Ammon's horn (tissue), 1 donor: ENCODE measurements at places on chromosomes 4 and X.
A peak's percentile ranks its signal among the peaks of the same experiment; 100 is the strongest.

- DNase-seq: no peak
Measured at GRCh38 chr4:24126776-24127175, 236.9 kb upstream of the PPARGC1A start.

GRCh38 chrX:400258-400657 lies 13.6 kb upstream of the PPP2R3B start:
- DNase-seq: no peak

GRCh38 chrX:137171626-137172025 lies 137.8 kb upstream of the GPR101 start:
- no peak for DNase-seq

DNA sequence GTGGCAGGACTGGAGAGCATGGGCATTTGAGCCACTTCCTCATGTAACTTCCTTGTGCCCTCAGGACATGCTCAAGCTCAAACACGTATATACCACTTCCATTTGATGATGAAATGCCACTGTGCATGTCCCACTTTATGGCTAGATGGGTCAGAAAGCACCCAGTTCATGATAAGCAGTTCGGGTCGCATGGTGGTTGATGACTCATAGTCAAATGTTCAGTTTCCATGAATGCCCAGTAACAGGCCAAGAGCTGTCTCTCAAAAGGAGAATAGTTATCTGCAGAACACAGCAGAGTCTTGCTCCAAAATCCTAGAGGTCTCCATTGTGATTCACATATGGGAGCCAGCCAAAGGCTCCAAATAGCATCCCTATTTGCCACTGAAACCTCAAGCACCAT lies 48.9 kb upstream of the SPIN3 start:
- no peak for DNase-seq

DNA sequence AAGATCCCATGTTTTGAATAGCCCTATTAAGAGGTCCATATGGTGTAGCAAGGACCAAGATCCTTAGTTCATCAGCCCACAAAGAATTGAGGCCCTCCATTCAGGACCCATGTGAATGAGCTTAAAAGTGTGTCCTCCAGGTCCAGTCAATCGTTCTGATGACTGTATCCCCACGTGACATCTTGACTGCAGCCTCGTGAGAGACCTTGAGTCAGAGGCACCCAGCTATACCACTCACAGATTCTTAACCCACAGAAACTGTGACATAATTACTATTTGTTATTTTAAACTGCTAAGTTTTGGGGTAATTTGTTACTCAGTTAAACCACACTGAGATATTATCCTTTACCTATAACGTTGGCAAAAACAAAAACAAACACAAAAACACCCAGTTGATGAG lies 62.4 kb downstream of the ZNF182 start:
- no peak for DNase-seq

- DNase-seq: no peak
Measured at GRCh38 chrX:39409246-39409917, 608.1 kb downstream of the MID1IP1 start.

GRCh38 chrX:49273181-49273727 lies 3.7 kb downstream of the PPP1R3F start:
- no peak for DNase-seq

GRCh38 chr4:128470492-128471053 lies 183.0 kb upstream of the PGRMC2 start:
- no peak for DNase-seq

GRCh38 chrX:56729152-56729850 lies at the start of gene NBDY:
TSS of gene NBDY (plus strand) at chrX:56729243. CDS start at chrX:56729354, 111 bp downstream.
- peak; percentile 71 for DNase-seq

- DNase-seq: no peak
Measured at GRCh38 chr4:79650794-79651431, 242.9 kb upstream of the GK2 start.

DNA sequence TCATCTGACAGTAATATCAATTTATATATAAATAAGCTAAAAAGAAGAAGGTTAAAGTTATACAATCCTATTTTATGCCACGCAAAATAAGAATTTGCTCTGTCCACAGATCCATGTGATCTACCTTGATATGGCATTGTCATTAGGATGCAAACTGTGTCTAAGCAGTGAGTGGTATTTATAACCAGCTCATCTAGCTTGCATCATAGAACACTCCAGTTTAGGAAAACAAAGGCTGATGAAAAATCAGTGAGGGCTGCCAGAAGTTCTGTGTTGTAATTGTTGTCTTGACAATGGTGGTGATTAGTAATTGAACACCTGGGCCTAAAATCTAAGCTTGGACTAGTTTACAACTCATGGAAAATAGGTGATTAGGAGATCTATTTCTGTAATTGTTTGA lies 111.0 kb downstream of the CPE start:
- peak; percentile 40 for DNase-seq

DNA sequence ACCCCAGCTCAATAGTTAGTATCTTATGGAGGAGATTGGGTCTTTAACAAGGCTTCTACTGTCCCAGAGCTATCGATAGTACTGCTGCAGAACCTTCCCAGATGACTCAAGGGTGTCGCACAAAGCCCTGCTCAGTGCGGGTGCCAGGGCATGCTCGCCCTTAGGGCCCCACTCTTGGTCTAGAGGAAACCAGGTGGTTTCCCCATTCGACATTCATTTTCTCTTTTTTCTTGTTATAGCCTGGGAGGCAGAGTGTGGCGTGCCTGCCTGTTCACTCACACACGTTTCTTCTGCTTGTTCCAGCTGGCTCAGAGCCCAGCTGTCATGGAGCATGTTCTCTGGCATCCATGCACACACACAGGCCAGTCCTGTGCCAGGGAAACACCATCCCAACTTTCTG lies 144.5 kb downstream of the SMIM20 start:
- no peak for DNase-seq

- no peak for DNase-seq
Measured at GRCh38 chr4:121477480-121477879, 96.7 kb upstream of the QRFPR start.

DNA sequence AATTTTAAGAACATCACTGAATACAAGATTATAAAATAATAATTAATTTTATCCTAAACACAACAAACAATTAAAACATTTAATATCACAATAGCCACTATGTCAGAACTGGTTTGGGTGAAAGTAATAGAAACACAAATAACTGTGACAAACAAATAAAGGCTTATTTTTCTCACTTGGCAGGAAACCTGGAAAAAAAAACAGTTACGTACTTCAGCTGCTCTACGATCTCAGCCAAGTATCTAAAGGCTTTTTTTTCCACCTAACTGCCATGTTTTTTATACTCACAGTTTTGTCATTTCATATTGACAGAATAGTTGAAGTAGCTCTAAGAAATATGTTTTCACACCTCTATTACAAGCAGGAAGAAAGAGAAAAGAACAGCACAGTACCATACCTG lies 284.8 kb upstream of the INTU start:
- DNase-seq: no peak

DNA sequence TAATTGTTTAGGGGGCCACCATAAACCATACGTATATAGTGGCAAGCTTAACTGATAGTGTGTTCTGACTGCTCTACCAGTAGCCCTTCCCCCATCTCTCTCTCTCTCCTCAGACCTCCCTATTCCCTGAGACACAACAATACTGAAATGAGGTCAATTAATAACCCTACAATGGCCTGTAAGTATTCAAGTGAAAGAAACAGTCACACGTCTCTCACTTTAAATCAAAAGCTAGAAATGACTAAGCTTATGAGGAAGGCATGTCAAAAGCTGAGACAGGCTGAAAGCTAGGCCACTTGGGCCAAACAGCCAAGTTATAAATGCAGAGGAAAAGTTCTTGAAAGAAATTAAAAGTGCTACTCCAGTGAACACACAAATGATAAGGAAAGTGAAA lies 78.0 kb downstream of the PRDM5 start:
- no peak for DNase-seq

- DNase-seq: no peak
Measured at GRCh38 chrX:102959471-102959870, 22.4 kb downstream of the RAB40AL start.

DNA sequence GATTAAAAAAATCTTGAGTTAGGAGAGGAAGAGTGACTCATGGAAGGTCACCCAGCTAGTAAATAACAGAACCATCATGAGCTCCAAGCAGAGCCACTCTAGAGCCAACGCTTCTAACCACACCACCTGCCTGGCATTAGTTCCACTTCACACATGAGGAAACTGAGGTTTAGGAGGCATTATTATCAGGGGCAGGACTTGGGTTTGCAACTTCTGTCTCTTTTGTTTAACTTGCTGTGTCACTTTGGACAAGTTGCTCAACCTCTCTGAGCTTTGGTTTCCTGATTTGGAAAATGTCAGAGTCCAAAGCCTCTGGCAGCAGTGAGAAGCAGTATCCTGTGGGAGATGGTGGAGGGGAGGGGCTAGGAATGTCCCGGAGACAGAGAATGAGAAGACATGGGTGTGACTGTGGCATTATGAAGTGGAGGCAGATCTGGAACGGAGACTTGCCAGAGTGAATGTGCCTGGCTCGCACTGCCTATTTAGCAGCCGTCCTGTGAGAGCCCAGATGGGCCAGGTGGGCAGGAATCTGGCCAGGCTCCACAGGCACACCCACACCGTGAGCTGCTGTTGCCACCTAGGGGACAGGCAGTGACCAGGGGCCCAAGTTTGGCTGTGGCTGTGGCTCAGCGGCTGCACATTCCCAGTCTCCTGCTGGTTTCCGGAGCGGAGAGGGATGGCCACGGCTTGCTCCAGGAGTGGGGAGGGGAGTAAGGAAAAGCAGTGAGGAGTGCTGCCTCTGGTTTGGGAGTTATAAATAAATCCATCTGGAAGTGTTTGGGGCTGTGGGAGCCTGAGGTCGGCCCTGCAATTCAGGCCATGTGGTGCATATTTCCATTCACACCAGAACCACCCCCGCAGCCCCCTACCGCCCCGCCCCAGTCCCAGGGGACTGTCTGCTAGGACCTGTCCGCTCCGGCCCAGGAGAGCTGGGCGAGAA lies 93.4 kb downstream of the NHSL2 start:
- DNase-seq: no peak

GRCh38 chr4:70849291-70849690 lies 9.6 kb upstream of the GRSF1 start:
- no peak for DNase-seq

GRCh38 chr4:13178621-13179020 lies 305.5 kb downstream of the RAB28 start:
- peak; percentile 14 for DNase-seq

DNA sequence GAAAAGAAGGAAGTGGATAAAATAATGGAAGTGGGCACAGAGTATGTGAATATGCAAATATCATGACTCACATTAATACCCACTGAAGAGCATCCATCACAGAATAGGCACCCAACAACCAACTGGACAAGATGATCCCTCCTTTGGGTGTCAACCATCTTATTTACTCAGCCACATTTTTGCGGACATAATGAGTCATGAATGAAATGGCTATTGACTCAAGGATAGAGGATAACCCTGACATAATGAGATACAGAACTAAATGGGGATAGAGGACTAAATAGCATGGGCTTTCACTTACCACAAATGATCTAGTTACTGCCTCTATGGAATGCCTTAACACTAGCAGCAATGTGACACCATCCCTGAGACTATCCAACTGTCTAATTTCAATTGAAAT lies 224.7 kb downstream of the ANTXR2 start:
- no peak for DNase-seq
